ENCODE measurements at places on chromosomes 16 and 17.

DNA sequence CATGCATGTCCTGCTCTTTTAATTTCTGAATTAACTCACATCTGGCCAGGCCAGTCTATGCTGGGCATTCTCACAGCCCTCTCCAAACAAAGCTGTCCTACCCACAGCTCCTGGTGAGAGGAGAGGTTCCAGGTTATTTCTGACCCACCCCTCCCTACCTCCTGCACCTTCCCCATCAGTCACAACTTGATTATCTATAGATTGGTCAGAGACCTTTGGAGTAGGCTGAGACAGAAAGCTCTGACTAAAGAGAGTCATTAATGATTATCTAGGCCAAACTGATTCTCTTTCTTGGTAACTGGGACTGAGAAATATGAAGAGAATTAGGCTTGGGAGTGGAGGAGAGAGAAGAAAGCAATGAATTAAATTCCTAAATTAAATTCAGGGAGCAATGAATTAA lies 1.4 kb upstream of the KRT222 start:
- no peak for DNase-seq

DNA sequence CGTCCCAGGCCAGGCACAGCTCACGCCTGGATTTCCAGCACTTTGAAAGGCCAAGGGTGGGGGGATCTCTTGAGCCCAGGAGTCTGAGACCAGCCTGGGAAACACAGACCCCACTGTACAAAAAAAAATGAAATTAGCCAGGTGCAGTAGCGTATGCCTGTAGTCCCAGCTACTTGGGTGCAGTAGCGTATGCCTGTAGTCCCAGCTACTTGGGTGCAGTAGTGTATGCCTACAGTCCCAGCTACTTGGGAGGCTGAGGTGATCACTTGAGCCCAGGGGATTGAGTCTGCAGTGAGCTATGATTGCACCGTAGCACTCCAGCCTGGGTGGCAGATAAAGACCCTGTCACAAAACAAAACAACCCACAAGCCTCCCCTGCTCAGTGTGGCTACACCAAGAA lies 27.0 kb upstream of the SLC25A19 start:
- no peak for DNase-seq

- DNase-seq = peak; percentile 71
These were observed 560 bp downstream of the RAI1 start for GRCh38 chr17:17681744-17682292.

DNA sequence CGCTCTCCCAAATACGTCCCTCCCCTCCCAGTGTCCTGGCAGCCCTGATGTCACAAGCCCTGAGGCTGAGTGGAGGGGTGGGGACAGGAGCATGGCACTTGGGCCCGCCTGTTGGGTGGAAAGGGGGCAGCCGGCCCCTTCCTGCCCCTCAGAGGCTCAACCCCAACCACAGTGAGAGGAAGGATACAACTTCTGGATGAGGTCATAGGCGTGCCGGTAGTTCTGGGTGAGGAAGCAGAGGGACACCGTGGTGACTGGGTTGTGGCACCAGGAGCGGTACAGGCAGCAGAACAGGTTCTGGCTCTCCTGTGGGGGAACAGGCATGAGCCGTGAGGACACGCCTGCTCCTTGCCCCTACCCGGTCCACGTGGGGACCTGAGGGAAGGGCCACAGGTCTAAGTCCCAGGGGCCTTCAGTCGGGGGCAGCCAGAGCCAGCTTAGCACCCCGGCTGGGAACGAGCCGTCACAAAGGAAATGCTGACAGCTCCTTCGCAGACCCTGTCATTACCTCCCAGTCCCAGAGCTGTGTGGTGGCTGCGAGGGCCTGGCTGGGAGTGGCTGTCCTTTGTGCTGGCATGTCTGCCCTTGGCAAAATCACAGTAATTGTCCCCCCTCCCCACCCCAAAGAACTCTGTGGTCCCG lies 11.2 kb upstream of the MTSS2 start:
- DNase-seq = no peak

DNA sequence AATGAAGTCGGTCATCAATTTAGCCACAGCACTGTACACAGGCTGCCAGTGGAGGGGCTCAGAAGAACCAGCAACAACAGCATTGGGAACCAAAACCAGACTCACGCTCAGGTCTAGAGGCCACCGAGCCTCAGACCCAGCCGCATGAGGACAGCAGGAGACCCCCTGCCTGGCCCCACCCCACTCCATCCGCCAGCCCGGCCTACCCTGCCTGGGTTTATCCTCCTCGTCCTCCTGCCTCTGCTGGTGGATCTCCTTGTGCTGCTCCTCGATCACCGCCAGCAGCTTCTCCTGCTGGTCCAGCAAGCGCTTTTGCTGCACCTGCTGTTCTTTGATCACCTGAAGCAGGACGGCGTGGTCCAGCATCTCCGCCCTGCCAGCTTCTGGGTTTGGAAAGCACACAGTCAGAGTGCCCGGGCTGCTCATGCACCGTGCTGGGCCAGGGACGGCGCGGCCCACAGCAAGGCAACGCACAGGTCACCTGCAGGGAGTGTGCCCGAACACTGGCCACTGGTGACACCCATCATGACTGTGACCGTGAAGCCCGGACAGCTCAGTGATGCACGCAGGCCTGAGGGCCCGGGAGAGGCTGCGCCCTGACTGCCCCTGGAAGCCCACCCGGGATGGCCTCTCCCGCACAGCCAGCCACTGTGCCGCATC lies 7.7 kb downstream of the NDUFAF8 start:
- DNase-seq = no peak

DNA sequence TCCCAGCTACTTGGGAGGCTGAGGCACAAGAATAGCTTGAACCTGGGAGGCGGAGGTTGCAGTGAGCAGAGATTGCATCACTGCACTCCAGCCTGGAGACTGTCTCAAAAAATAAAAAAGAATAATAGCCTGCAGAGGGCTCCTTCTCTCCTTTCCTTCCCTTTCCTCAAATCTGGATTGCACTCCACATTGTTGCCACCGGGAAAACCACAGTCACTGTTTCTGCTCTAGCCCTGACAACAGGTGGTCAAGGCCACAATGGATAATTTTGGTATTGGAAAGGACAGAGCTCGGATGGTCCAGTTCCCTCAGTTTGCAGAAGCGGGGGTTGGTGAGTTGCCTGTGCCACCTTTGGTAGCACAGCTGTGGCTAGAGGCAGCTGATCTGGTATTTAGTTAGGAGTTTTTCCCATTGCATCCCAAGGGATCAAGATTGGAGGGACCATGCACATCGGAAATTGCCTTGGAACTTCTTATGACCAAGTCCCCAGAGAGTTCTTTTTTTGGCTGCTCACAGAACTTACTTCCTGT lies 44.7 kb upstream of the PRSS54 start:
- no peak for DNase-seq

DNA sequence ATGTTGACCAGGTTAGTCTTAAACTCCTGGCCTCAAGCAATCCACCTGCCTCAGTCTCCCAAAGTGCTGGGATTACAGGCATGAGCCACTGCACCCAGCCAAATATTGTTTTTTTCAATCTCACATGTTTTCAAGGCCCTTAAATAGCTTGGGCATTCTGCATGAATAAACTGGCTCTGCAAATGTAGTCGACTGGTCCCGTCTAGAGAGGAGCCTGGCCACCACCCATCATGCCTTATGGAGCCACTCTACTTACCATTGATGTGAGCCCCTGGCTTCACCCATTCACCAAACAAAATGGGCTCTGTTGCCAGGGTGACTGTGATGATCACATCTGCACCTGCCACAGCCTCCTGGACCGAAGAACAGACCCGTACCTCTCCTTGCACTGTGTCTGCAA lies 10.8 kb downstream of the CRYM start:
- DNase-seq = no peak

DNA sequence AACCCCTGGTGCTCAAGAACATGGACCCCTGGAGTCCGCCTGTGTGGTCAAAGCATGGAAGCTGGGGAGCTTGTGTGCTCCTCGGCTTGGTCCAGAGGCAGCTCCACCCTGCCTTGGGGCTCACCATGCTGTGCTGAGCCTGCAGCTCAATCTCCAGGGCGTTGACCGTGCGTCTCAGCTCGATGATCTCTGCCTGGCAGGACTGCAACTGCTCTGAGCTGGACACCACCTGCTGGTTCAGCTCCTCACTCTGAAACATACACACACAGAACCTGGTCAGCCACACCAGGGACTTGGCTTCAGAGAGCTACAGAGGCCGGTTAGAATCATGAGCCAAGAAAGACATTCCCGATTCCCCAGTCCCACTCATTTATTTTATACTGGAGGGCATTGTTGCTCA lies 2.7 kb downstream of the KRT35 start:
- no peak for DNase-seq

DNA sequence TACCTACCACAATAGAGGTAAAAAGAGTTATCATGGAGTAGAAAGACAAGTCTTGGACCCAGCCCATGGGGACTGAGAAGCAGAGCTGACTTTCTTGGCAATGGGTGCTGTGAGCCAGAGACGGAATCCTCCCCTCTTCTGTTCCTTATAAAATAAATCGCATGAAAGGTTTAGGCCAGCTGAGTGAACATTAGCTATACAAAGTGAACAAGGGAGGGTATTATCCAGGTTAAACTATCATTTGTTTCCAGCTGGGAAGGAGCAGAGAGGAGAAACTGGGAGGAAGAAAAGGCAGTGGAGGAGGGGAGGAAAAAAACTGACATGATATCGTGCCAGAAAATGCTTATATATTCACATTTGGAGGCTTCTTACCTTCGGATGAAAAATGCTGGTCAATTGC lies 13.3 kb upstream of the PAFAH1B1 start:
- DNase-seq = no peak

Data from K562 (cell line).